Uterine smooth muscle cell (primary cell): ENCODE measurements at places on chromosomes 2 and 18. TPM values are rescaled to one million over a fixed set of nuclear protein-coding genes. Genes with fewer than 3 reads are reported as not detected.

Gene OTOS
- not detected in 2 replicates for total RNA-seq

Gene RAD51AP2
- 0.11 TPM in 1 of 2 replicates, not detected in the other for total RNA-seq

Gene TFCP2L1
- total RNA-seq, result under 0.01 TPM in 2 replicates

Gene LRP1B
- 0.11 and 0.50 TPM in 2 replicates for total RNA-seq

Gene MEIS1
- total RNA-seq, result 131 and 169 TPM in 2 replicates

Gene TRIM43
- total RNA-seq, result not detected in 2 replicates

Gene C2orf80
- total RNA-seq, result not detected in 2 replicates

Gene BARD1
- 34.5 and 43.1 TPM in 2 replicates for total RNA-seq

Gene PDCD1
- not detected in 2 replicates for total RNA-seq

Gene TMEM247
- not detected in 2 replicates for total RNA-seq

Gene TMEM18
- total RNA-seq, result 23.6 and 36.2 TPM in 2 replicates

Gene GPR39
- total RNA-seq, result 3.1 and 7.6 TPM in 2 replicates

Gene CRACDL
- under 0.01 TPM in 1 of 2 replicates, not detected in the other for total RNA-seq

Gene INO80C
- total RNA-seq, result 4.9 and 6.4 TPM in 2 replicates

Gene MOB1A
- 87.8 and 101 TPM in 2 replicates for total RNA-seq

Gene UGT1A10
- 0.11 TPM in 1 of 2 replicates, not detected in the other for total RNA-seq

Gene ST6GAL2
- total RNA-seq, result 0.11 and 0.25 TPM in 2 replicates

Gene SOWAHC
- total RNA-seq, result 16.3 and 17.2 TPM in 2 replicates

Gene TUBB8B
- not detected in 2 replicates for total RNA-seq

Gene ACTG2
- 2.9 and 6.2 TPM in 2 replicates for total RNA-seq

Gene ASPRV1
- total RNA-seq, result 0.11 and 0.12 TPM in 2 replicates

Gene ARHGAP15
- not detected in 2 replicates for total RNA-seq

Gene RAX
- total RNA-seq, result not detected in 2 replicates

Gene ANKAR
- total RNA-seq, result 3.7 and 6.0 TPM in 2 replicates

Gene CYB5A
- 54.6 and 57.9 TPM in 2 replicates for total RNA-seq

Gene PSD4
- total RNA-seq, result 5.1 and 10.0 TPM in 2 replicates

Gene GLI2
- 4.9 and 5.1 TPM in 2 replicates for total RNA-seq

Gene SERPINB12
- total RNA-seq, result not detected in 2 replicates

Gene THSD7B
- total RNA-seq, result under 0.01 TPM in 1 of 2 replicates, not detected in the other

Gene FOXI3
- not detected in 2 replicates for total RNA-seq

Gene ANKRD30BL
- not detected in 2 replicates for total RNA-seq

Gene AKAIN1
- not detected in 2 replicates for total RNA-seq

Gene CYP27A1
- total RNA-seq, result 12.7 and 25.1 TPM in 2 replicates
